ENCODE measurements at places on chromosomes 6 and 20.

DNA sequence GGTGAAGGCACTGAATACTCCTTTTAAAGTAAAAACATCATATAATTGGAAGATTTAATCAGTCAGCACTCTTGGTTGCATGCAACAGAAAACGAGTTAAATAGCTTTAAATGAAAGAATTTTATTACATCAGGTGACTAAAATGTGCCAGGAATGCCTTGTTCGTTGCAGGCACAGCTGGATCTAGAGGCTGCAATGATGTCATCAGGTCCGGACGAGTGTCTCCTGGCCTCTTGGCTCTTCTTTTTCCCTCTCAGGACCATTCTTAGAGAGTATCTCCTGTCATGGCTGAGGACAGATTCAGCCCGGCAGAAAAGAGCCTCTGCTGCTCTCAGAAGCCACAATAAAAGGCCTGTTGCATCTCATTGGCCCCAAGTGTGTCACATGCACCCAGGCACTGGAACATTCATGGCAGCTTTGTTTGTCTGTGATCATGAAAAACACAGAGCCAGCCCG lies 510.7 kb upstream of the SULF2 start:
- DNase-seq: peak; percentile 66

GRCh38 chr6:37731888-37732287 lies 34.2 kb upstream of the MDGA1 start:
- no peak for DNase-seq

DNA sequence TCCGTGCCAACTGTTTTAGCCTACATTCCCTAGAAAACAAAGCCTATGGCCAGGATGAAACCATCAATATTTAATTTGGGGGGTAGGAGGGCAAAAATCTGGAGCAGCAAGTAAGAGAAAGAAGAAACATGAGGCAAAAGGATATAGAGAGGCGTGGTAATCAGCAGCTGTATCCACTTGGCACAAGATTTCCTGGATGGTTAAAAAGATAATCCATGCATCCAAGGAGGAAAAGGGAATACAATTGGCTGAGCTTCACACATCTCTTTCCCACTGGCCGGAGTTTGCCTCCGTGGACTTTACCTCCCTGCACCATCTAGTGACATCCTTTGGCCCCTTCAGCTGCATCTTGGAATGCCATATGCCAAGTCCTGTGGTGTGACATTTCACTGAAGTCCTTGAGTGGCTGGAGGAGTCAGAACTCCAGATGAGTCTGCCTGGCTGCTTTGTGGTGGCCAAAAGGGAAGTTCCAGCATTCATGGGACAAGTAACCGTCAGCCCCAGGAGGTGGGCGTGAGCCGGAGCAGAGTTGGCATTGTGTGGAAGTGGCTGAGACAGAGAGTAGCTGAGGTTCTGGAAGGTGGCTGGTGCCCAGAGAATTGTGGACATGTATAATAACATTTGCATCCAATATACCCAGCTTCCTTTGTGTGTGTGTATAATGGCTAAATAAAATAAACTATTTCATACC lies 13.7 kb upstream of the TMX4 start:
- no peak for DNase-seq

GRCh38 chr6:142838821-142839685 lies 105.9 kb downstream of the HIVEP2 start:
- no peak for DNase-seq

- no peak for DNase-seq
Measured at GRCh38 chr6:41672816-41673703, 34.8 kb downstream of the MDFI start.

DNA sequence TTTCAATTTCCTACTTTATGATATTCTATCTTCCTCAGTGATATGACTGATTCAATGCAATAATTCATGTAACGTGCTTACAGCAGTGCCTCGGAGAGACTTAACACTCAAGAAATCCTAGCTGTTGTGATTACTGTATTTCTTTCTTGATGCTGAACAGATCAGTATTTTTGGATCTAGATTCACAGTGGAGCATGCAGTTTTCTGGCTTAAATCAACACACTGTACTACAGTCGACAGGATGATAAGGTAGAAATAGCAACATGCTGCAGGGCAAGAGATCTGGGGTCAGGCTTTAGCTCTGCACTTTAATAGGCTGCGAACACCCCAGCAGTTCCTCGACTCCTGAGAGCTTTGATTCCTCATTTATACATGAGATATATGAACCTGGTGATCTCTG lies 161.0 kb downstream of the AIG1 start:
- DNase-seq: no peak

DNA sequence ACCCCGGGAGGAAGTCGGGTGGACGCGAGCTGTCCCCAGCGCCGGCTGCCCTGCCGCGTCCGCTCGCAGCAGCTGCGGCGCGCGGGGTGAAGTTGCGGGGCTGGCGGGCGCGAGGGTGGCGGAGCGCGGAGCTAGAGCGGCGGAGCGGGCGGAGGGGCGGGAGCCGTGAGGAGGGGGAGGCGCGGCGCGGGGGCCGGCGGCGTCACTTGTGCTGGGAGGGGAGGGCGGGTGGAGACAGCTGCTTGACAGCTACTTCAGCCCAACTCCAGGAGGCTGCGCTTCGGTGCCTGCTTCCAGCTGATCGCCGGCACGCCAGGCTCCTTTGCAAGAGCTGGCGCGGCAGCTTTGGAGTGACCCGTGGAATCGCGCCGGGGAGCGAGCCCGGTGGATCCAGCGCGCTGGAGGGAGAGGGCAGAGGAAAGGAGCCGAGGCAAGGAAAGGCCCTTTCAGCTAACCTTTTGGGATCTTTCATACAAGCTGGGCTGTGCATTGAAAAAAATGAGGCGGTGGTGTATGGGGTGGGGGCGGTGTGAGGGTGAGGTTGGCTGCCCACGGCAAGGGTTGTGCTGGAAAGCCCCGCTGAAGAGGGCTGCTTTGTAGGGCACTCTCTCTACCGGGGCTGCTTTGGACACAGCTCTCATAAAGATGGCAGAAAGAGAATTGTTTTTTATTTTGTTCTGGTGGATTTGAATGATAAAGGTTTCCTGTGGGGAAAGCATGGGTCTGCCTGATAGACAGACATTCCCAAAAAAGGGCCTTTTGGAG lies 24.6 kb downstream of the RIPOR2 start:
- DNase-seq: peak; percentile 52

Measured in ELF-1 (cell line).